Activated T-cell treated with anti-CD3 and anti-CD28 coated beads, Interleukin-2, amount 50 U/mL, for 4 hours (primary cell): ENCODE measurements at places on chromosomes 16 and 17.

DNA sequence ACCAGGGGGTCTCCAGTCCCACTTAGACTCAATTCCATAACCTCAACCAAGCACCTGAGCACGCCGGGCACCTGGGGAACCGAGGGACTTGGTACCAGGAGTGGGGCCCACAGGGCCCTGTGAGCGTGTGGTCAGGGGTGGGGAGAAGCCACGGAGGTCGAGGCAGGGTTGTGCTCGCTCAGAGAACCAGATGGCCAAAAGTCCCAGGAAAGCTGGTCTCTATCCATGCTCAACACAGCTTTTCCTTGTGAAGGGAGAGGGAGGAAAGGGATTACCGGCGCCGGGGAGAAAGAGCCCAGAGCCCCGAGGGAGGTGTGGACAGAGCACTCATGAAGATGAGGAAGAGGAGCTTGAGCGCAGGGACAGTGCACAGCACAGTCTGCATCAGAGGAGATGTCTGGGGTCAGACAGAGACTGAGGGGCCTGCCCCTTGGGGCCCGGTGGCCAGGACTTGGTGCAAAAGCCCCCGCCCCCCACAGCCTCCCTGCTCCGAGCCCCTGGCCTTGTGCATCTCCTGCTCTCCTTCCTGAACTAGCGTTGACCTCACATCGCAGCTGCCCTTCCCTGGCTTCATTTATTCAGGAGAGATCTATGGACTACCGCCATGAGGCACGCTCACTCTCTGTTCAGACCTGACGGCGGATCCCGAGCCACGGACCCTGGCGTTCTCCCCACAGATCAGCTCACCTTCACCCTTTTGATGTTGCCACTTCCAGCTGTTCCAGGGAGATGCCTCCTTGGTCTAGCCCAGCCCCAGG is 355.4 kb upstream of the TNRC6C start:
- no peak for DNase-seq

DNA sequence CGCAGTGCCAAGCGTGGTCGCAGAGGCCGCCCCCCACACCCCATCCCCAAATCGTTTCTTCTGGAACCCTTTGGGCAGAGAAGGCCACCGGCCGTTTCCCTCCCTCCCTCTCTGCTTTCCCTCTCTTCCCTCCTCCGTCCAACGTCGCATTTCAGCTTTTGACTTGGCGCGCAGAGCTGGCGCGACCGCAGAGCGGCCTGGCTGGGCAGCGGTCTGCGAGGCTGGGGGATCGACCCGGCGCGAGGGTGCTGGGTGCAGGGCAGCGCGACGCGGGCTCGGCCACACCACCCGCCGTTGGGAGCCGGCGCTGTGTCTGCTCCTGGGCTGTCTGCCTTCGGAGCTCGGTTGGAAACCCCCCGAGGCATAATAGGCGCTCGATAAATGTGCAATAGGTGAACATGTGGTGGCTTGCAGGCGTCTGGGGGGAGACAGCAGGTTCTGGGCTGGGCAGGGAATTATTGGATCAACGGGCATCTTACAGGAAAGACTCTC is 2.8 kb upstream of the NTN3 start:
- no peak for DNase-seq

DNA sequence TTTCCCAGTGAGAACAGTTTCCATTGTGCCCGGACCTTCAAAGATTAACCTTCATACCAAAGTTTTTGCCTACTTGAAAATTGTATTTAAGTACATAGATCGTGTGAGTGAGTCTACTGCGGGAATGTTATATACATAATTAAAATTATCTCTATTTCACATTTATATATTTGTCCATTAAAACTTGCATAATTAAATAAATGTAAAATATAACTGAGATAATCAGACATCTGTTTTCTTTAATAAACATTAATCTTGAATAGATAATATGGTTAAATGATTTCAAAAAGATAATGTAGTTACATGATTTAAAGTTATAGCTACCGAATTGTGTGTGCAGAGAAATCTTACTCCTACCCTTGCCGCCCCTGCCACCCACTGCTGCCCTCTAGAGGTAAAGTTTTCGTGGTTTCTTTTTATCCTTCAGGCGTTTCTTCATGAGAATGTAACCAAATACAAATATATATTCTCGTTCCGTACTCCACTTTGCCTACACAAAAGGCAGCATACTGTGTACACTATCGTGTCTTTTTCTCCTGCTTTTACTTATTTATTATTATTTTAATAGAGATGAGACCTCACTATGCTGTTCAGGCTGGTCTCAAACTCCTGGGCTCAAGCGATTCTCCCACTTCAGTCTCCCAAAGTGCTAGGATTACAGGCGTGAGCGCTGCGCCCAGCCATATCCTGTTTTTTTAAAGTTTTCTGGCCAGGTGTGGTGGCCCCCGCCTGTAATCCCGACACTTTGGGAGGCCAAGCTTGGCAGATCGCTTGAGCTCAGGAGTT is 35.6 kb downstream of the RPA1 start:
- DNase-seq, result peak; percentile 43

DNA sequence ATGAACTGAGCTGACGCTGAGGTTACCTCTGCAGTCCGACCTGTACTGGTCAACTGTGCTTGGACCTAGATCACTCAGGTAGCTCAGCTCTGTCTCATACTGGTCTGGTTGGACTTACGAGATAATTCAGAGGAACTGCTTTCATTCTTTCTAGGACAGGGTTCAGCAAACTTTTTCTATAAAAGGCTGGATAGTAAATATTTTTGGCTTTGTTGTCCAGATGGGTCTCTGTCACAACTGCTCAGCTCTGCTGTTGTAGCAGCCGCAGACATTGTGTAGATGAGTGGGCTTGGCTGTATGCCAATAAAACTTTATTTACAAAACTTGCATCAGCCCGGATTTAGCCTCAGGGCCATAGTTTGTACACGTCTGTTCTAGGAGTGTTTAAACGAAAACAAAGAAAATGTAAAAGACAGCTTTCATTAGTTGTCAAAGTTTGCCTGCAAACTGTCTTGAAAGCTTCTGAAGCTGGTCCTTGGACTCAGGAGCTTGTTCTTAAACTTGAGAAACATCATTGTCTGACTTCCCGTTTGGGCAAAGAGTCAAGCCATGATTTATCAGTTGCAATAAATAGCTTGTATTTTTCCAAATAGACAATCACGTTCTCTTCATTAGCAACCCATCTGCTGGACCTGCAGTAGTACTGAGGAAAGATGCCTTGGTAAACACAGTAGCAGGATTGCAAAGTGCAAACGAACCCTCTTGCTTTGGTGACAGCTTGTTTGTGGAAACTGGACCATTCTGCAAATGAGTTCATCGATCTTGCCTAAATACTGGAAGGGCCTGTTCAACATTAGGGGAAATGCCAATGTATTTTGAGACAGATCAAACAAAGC is 253.4 kb downstream of the SNX29 start:
- no peak for DNase-seq

DNA sequence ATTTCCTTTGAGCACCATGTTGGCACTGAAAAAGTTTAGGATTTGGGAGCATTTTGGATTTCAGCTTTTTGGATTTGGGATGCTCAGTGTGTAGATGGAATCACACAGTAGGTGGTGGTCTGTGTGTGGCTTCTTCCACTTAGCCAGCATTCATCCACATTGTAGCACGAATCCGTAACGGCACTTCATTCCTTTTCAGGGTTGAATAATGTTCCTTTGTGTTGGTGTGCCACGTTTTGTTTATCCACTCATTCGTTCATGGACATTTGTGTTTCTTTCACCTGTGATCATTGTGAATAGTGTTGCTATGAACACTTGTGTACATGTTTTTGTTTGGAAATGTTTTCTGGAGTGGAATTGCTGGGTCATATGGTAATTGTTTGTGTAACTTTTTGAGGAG is 85.1 kb downstream of the RAP1GAP2 start:
- no peak for DNase-seq

GRCh38 chr17:68290955-68291835 is at the start of the genes ARSG and SLC16A6:
ARSG (plus strand) TSS chr17:68291495; CDS start chr17:68307494, 15,999 bp downstream.
SLC16A6 (minus strand) TSS chr17:68291127; CDS start chr17:68278320, 12,807 bp downstream.
- DNase-seq, result peak; percentile 77

DNA sequence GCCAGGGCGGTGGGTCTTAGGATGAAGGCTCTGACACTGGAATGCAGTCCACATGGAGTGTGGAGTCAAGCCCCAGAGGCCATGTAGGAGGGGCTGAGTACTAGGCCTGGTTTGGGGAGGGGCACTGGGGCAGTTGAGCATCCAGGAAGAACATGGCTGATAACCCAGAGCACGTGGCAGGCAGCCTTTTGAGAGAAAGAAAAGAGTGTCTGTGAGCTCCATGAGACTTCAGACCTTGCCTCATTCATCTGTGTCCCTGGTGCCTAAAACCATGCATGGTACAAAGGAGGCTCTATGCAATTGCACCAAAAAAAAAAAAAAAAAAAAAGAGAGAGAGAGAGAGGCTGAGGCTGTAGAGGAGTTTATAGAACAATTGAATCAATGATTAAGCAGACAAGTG is 14.6 kb downstream of the SLC46A1 start:
- no peak for DNase-seq

DNA sequence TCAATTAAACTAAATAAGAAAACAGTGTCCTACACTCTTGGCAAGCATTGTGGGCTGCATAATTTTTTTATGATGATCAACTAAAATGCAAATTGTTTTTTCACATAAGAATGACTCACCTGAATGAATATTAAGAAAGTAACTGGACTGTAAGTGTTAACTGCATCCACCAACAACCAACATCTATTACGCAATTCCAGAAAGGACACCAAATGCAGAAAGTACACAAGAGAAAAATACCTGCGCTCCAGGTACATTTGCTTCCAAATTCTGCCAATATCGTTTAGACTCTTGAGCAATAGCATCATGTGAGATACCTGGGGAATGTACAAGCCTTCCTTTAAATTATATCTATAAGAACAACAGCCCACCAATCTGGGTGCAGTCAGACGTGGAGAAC is 19.8 kb upstream of the TXNDC11 start:
- DNase-seq, result no peak

GRCh38 chr16:66423177-66423576 is 3.9 kb upstream of the BEAN1 start:
- DNase-seq, result no peak

GRCh38 chr17:50758524-50758923 is 8.8 kb downstream of the ANKRD40CL start:
- no peak for DNase-seq

DNA sequence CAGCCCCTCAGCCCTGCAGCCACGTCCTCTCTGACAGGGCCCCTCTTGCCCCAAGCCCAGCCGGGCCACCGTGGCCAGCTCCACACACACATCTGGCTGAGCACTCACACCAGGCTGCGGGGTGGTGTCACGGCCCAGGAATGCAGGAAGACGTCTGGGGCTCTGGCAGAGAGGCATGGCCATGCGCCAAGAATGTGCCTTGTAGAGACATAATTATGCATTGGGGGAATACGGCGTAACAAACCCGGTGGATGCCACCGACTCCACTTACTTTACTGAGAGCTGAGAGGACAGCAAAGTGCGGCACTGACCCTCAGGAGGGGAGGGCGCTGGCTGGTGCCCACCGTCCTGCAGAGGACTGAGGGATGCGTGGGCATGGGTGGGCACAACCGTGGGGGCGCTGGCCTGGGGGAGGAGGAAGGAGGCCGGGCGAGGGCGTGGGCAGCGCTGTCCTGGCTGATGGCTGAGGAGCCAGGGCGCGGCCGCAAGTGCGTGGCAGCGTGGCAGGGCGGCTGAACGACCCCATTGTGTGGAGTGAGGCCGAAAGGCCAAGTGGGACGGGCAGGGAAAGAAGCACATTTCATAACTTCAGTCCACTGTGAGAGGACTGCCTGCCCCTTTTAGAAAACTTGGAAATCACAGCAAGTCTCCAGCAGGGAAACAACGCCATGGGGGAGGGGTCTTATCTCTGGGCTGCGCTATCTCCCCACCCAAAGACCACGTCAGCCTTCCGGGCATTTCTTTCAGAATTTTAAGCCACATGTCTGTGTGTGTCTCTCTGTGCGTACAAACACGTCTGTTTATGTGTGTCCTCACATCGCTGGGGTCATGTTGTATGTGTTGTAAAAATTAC is 30.6 kb downstream of the METRNL start:
- no peak for DNase-seq

DNA sequence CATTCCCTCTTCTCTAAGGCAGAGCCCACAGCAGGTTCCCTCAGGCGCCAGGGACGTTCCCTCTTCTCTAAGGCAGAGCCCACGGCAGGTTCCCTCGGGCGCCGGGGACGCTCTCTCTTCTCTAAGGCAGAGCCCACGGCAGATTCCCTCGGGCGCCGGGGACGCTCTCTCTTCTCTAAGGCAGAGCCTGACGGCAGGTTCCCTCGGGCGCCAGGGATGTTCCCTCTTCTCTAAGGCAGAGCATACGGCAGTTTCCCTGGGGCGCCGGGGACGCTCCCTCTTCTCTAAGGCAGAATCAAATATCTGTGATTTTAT is 24.3 kb downstream of the ACSF3 start:
- no peak for DNase-seq

- DNase-seq, result no peak
These were observed 6.2 kb downstream of the RTN4RL1 start for GRCh38 chr17:2018716-2019510.

GRCh38 chr17:57935833-57936807 is 19.1 kb downstream of the CUEDC1 start:
- no peak for DNase-seq

GRCh38 chr17:45222996-45223538 is 1.4 kb downstream of the FMNL1 start:
- no peak for DNase-seq

DNA sequence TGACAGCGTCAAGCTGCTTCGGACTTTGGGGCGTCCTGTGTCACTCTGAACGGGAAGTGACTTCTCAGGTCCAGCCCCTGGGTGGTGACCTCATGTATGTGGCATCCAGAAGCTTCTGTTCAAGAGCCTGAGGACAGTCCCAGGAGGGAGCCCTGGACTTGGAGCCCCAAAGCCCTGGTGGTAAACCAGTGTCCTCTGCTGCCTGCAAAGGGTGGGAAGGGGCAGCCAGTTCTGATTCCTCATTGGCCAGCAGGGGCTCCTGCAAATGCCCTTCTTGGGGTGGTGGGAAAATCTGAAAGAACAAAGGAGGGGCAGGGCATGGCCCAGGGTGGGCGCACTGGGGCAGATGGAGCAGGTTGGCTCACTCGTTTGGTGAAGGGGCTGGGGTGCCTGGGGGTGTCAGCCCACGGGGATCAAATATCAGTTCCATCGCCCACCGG is 1.6 kb downstream of the OSGIN1 start:
- DNase-seq, result no peak
